Activated naive CD8-positive, alpha-beta T cell treated with anti-CD3 and anti-CD28 coated beads for 36 hours (primary cell): ENCODE measurements at places on chromosomes 3 and 15. TPM values are rescaled to one million over a fixed set of nuclear protein-coding genes. Genes with fewer than 3 reads are reported as not detected.

GRCh38 chr3:140250010-140250855 lies 315.2 kb downstream of the CLSTN2 start:
- no peak for DNase-seq

FILIP1L gene
- total RNA-seq = 0.35 TPM

LARP6 gene
- 1.9 TPM for total RNA-seq

ACSBG1 gene
- not detected for total RNA-seq

ITPKA gene
- 1.3 TPM for total RNA-seq

STRC gene
- 0.54 TPM for total RNA-seq

BFSP2 gene
- total RNA-seq = not detected

- DNase-seq = no peak
Measured at GRCh38 chr3:150357923-150358607, 50.0 kb upstream of the TSC22D2 start.

DNA sequence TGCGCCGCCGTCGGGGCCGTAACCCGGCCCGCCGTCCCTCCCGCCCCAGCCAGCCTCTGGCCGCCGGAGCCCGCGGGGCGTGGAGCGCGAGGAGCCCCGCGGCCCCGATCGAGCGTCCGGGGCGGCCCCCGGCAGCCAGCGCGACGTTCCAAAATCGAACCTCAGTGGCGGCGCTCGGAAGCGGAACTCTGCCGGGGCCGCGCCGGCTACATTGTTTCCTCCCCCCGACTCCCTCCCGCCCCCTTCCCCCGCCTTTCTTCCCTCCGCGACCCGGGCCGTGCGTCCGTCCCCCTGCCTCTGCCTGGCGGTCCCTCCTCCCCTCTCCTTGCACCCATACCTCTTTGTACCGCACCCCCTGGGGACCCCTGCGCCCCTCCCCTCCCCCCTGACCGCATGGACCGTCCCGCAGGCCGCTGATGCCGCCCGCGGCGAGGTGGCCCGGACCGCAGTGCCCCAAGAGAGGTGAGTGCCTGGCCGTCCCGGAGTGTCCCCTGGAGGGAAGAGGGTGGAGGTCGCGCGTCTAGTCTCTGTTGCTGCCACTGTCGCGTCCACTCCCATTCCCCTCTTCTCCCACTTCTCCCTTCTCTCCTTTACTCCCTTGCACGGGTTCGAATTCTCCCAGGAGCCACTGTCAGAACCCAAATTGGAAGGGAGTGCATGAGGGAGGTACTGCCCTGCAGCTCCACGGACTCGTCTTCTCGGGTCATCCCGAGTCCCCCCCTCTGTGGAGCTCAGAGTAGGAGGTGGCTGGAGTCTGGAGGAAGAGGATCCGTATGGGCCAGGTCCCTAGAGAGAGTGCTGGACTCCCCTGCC lies 585 bp downstream of the CSK start:
- DNase-seq = peak; percentile 65

NUP210 gene
- 131 TPM for total RNA-seq

DNA sequence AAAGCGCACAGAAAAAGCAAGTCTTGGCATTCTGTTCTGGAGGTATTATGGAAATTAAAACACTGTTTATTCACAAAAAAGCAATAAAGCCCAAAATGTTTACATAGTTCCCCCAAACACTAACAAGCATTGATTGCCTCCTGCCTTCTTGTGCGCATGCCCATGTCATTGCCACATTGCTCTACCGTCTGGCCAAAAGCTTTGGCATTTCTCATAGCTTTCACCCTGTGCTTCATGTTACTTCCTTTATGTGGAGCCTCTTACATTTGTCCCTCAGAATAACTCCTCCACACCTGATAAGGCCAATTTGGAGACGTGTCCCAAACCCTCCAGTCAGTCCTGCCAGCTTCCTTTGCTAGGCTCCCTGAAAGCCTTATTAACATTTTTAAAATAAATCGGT lies 680.8 kb downstream of the GBE1 start:
- DNase-seq = no peak

MME gene
- total RNA-seq = not detected

DNA sequence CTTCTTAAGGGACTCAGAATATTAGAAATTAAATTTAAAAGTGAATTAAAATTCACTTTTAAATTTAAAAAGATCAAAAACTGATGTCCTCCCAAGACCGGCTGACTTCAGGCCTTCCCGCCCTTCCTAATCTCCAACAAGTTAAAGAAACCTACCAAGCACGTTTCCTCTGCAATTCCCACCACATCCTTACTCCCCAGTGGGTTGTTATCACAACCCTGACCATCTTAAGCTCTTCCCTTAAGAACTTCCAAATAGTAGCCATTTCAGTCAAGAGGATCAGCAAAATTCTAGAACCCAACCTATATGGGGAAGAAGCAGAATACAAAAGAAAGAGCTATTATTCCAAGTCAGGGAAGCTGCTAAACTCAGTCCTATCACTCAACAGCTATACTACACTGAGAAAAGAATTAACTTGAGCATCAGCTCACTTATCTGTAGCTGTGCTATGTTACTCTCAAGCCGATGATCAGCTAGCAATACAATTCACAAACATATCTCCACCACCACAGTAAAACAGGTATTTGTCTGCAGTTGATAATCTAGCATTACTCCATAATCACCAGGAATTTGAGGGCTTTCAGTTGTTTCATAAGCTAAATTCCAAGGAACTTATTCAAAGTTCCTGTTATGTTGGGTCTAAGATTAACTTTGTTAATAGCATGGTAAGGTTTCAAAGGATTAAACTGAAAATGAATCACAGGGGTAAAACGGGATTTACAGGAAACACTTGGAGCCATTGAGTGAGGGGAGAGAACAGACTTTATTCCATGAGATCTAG lies 14.3 kb downstream of the ABCC5 start:
- DNase-seq = no peak

GRCh38 chr3:18580268-18580667 lies 155.1 kb upstream of the SATB1 start:
- no peak for DNase-seq

DNA sequence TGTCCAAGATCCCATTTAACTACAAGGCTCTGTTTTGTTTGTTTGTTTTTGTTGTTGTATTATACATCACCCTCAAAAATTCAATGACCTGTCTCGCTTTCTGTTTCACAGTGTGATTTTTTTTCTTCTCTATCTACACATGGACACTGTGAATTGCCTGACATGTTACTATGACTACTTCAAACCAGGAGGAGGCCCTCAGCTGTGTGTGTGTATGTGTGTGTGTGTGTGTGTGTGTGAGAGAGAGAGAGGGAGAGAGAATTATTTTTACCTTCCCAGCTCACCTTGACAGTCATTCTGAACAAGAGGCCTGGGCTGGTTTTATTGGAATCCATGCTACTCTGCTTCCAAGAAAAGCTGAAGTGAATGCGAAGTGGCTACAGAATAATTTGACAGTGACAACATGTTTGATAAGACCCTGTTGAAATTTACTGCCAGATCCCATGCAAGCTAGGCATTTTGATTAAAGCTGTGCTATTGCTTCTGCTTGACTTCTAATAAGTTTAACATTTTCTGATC lies 841.4 kb downstream of the NSUN3 start:
- DNase-seq = no peak

- no peak for DNase-seq
Measured at GRCh38 chr3:79488407-79488806, 279.4 kb downstream of the ROBO1 start.

GRCh38 chr3:11820531-11821041 lies 26.1 kb downstream of the TAMM41 start:
- no peak for DNase-seq

RNU5B-1 gene
- total RNA-seq = not detected

IMPG2 gene
- 0.12 TPM for total RNA-seq

GRCh38 chr15:26144836-26145235 lies 281.7 kb upstream of the ATP10A start:
- DNase-seq = no peak

- no peak for DNase-seq
Measured at GRCh38 chr15:38667890-38668850, 103.6 kb upstream of the RASGRP1 start.

- no peak for DNase-seq
Measured at GRCh38 chr15:95615436-95615835, 715.1 kb upstream of the NR2F2 start.

- no peak for DNase-seq
Measured at GRCh38 chr15:71471347-71471746, 339.0 kb upstream of the NR2E3 start.

DNA sequence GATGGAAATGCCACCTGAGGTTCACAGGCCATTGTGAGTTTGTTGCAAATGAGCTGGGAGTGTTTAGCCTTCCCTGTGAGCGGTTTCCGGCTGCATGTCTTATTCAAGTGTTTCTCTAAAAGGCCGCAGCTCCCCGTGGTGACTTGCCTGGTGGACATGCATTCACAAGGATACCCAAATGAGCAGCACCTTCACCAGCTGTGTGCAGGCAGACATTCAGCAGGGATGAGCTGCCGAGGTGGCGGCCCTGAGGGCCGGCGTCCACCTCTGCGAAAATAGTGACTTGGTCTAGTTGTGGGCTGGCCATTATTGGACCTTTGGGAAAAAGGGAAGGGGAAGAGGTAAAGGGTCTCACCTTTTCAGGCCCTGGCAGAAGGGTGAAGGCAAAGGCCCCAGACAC lies 23.4 kb downstream of the SPSB4 start:
- no peak for DNase-seq

GRCh38 chr3:295166-295565 lies 98.6 kb downstream of the CHL1 start:
- DNase-seq = no peak

VGLL3 gene
- total RNA-seq = not detected

VIPR1 gene
- 6.6 TPM for total RNA-seq

DNA sequence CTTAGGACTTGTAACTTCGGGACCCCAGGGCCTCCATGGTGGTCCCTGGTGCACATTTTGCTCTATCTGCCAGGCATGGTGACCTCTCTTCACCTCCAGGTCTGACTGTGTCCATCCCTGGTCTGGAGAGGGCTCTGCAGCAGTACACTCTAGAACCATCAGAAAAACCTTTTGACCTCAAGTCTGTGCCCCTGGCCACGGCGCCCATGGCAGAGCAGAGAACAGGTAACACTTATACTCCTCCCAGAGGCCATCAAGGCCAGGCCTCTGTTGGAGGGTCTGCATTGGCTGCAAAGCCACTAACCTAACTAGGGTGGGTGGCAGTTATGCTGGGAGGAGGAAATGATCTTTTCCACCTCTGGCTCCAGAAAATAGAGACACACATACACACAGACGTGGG lies 10.3 kb upstream of the HMCES start:
- no peak for DNase-seq
